Kidney tubule cell (primary cell): ENCODE measurements at places on chromosomes 3 and 15.
A peak's percentile ranks its signal among the peaks of the same experiment; 100 is the strongest.

- peak; percentile 68 for DNase-seq
Measured at GRCh38 chr15:80105595-80105994, 46.1 kb downstream of the ZFAND6 start.

GRCh38 chr3:143850877-143851276 lies 2.6 kb upstream of the SLC9A9 start:
- peak; percentile 21 for DNase-seq

- DNase-seq = peak; percentile 42
Measured at GRCh38 chr15:70095408-70096214, 2.1 kb downstream of the TLE3 start.

DNA sequence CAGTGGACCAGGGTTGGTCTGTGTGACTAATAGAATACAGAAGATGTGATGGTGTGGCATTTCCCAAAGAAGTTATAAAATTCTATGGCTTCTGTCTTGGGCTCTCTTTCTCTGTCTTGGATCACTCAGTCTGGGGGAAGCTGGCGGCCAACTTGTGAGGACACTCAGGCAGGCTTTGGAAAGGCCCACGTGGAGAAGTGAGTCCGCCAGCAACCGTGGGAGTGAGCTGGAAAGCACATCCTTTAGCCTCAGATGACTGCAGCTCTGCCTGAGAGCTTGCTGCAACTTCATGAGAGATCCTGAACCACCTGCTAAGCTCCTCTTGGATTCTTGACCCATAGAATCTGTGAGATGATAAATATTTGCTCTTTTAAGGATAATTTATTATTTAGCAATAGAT lies 72.0 kb upstream of the RASGRP1 start:
- DNase-seq = no peak

DNA sequence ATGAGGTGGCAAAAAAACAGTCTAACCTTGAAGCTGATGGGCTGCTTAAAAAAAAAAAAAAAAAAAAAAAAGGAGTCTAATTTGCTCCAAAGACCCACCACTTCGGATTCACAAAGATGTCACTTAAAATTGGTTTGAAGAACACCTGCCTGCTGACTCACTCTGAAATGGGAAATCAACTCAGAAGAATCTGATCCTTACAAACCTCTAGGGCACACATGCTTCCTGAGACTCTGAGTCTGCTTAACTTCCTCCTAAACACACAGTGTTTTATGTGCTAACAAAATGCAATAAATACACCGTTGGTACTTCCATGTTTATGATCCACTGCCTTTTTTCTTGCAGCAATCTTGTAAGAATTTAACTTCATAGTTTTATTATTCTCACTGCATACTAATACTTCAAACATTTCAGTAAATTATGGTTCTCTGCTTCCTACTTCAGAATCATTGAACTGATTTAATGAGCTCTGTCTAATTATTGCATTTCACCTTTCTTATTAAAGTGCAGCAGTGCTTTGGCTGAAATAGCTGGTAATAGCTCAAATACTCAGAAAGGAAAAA lies 73.0 kb upstream of the FRMD4B start:
- peak; percentile 44 for DNase-seq

- DNase-seq = no peak
Measured at GRCh38 chr3:135055449-135055848, 260.4 kb downstream of the EPHB1 start.

GRCh38 chr15:47609693-47610092 lies 107.6 kb upstream of the SEMA6D start:
- no peak for DNase-seq

DNA sequence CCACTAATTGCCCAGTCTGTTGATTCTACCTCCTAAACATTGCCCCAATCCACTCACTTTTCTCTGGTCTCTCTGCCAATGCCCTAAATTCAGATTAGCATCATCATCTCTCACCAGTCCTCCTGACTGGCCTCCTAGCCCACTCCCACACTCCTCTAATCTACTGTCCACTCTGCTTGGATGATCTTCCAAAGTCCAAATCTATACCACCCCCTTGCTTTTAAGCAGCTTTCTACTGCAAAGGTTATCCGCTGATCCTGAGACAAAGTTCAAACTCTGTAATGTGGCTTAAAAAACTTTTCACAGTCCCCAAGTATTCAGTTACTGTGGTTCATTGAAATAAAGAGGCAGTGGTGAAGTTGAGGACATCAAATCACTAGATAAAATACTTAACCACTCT lies 37.6 kb downstream of the SNX4 start:
- no peak for DNase-seq

DNA sequence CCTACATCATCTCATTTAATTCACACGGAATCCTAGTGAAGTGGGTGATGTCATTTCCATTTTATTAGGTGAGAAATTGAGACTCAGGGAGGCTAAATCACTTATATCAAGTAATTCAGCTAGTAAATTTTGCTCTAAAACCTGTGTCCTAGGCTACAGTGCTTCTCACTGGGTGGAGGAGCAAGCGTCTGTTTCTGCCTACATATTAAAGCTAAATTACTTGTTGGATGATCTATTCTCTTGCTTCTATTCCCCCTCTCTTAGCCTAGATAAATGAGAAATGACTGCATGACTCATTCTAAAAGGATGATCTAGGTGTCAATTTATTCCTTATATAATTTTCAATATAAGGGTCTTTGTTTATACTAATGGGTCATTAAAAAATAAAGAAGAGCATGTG lies 37.8 kb upstream of the RBP1 start:
- no peak for DNase-seq
